Muscle of arm (tissue), 14 donors: ENCODE measurements at places on chromosomes 6 and 20. TPM values are rescaled to one million over a fixed set of nuclear protein-coding genes. Genes with fewer than 3 reads are reported as not detected.

Gene AGER
- polyA plus RNA-seq: 7.5 TPM

Gene ADTRP
- 6.3 TPM for polyA plus RNA-seq

Gene C6orf163
- polyA plus RNA-seq: not detected

Gene TBC1D7
- 17.5 TPM for polyA plus RNA-seq

Gene ERVFRD-1
- not detected for polyA plus RNA-seq

Gene CGA
- 4.5 TPM for polyA plus RNA-seq

Gene SYCP2
- polyA plus RNA-seq: 7.3 TPM

Gene DEFB125
- polyA plus RNA-seq: not detected

Gene NOL4L
- 13.3 TPM for polyA plus RNA-seq

Gene TGM3
- polyA plus RNA-seq: 0.37 TPM

Gene NPBWR2
- polyA plus RNA-seq: not detected

Gene KCNB1
- 7.5 TPM for polyA plus RNA-seq
